ENCODE measurements at places on chromosomes 16 and 17.

GRCh38 chr16:996681-997080 is 15.1 kb downstream of the SOX8 start:
- no peak for DNase-seq

- no peak for DNase-seq
These were observed 45.3 kb downstream of the JPH3 start for GRCh38 chr16:87647431-87648185.

DNA sequence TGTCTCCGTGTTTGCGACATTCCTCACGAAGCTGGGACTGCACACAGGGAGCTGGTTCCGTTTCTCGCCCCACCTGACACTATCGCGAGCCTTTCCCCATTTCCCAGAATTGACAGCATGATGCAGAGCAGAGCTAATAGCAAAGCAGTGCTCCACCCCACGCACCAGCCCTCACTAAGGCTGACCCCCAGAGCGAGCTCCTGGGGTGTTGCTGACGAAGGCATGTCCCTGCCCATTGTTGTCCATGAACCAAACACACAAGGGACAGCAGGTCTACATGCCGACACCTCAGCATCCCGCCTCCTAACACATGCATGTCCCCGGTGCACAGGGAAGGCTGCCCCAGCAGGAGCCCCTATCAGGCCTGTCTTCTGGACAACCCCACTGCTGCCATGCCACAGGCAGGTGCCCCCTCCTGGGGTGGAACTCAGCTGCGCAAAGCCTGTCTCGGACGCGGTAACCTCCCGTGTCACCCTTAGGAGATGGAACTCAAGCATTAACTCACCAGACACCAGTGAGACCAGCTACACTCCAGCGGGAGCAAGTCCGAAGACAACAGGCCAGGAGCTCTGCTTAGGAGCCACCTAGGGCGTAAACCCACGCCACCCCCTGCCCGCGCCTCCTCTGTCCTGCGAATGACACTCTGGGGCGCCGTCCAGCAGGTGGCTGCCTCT is 16.9 kb upstream of the TRAP1 start:
- no peak for DNase-seq

- no peak for DNase-seq
These were observed 818 bp upstream of the CBX8 start for GRCh38 chr17:79797492-79798298.

- peak; percentile 7 for DNase-seq
These were observed 472 bp upstream of the NME2 start for GRCh38 chr17:51165680-51166197.

DNA sequence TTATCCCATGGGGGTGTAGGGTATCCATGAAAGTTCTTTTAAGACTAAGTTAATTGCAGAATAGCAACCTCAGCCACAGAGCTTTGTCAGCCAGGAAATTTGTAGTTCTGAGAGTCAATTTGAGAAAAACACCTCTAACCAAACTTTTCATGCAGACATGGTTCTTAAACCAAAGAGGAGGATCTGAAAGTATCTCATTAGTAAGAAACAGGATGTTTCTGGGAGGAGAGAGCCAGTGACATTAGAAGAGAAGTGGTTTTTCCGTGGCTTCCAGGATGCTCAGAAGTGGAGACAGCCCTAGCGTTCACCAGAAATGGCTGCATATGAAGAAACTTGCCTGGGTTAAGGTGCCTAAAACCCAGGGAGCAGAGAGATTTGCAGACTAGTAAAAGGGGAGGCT is 7.9 kb downstream of the GNAO1 start:
- DNase-seq = no peak

- DNase-seq = no peak
These were observed at the start of gene PMFBP1 for GRCh38 chr16:72172105-72173034. Gene PMFBP1 (minus strand): TSS chr16:72172155. CDS start chr16:72171208, 947 bp downstream.

DNA sequence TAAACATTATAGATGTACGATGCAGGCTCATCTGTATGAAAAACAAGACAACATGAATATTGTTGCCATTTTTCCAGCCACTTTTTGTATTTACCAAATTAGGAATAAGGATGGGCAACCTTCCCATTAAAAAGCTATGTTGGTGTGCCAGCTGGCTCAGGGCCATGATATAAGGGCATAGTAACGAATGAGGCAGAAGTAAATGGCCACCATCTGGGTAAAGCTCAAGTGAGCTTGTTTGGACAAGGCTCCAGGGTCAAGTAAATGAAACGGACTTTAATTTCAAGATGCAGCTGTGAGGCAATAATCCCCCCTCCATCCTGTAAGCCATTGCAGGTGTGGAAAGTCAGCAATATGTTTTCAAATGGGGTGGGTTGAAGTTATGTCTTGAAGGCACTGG is 930.9 kb upstream of the CDH8 start:
- DNase-seq = no peak
